Naive thymus-derived CD8-positive, alpha-beta T cell (primary cell): ENCODE measurements at places on chromosomes 12 and 14. TPM values are rescaled to one million over a fixed set of nuclear protein-coding genes. Genes with fewer than 3 reads are reported as not detected.
A peak's percentile ranks its signal among the peaks of the same experiment; 100 is the strongest.

DNA sequence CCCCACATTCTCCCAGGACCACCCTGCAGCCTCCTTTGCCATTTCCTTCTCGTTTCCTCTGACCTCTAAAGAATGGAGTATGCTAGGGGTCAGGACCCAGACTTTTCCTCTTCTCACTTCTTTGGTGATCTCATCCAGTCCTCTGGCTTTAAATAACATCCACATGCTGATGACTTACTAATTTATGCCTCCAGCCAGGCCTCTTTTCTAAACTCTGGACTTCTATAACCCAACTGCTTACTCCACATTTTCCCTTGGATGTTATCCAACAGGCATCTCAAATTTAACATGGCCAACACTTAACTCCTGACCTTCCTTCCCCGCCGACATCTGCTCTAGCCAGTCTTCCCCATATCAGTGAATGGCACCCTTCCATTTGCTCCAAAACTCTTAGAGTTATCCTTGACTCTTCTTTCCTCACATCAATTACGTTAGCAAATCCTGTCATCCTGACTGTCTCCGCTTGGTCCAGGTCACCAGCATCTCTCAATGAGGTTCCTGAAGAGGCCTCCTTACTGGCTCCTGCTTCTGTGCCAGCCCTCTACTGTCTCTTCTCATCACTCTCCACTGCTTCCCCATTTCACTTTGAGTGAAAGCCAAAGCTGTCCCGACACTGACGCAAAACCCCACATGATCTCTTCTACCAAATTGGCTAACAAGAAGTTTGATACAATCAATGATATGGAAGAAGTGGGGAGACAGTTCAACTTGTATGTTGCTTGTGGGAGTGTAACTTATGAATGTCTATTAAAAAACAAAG, 42.7 kb downstream of the TMBIM6 start:
- DNase-seq, result no peak
- H3K27ac ChIP-seq, result peak overlapping the region; percentile 11
- no peak overlapping the region for H3K4me3 ChIP-seq
- no peaks in the 10 kb centered on the region for H3K4me1 ChIP-seq
- peaks cover 3% of the 10 kb centered on the region for H3K27me3 ChIP-seq

Gene TSPAN19
- not detected for total RNA-seq

Gene RASSF9
- not detected for total RNA-seq

DNA sequence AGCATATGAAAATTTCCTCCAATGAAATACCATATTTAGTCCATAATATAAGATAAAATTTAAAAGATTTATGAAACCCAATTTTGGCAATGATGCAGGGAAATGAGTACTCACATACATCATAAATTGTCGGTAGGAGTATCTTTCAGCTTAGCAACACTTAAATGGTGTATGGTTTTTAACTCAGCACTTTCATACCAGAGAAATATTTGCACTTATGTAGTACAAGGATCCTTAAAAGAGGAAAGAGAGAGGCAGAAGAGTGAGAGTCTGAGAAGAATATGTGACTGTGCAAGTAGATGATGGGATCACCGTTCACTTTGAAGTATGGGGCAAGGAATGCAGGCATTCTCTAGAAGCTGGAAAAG, 379.3 kb upstream of the DCN start:
- peaks cover 1% of the 10 kb centered on the region for H3K27me3 ChIP-seq
- H3K4me3 ChIP-seq, result peak overlapping the region; percentile 71
- peaks cover 23% of the 10 kb centered on the region for H3K4me1 ChIP-seq
- DNase-seq, result no peak

Gene TTC6
- total RNA-seq, result not detected

Gene GPR162
- total RNA-seq, result not detected

GRCh38 chr14:65574611-65575010, 162.1 kb downstream of the FUT8 start:
- H3K27me3 ChIP-seq, result no peaks in the 10 kb centered on the region
- no peak overlapping the region for H3K27ac ChIP-seq
- H3K4me3 ChIP-seq, result no peak overlapping the region
- peaks cover 4% of the 10 kb centered on the region for H3K36me3 ChIP-seq
- peaks cover 46% of the 10 kb centered on the region for H3K4me1 ChIP-seq

Gene JPH4
- total RNA-seq, result not detected

Gene SOX5
- total RNA-seq, result not detected

Gene HOXC4
- total RNA-seq, result 0.63 TPM

Gene KERA
- not detected for total RNA-seq

DNA sequence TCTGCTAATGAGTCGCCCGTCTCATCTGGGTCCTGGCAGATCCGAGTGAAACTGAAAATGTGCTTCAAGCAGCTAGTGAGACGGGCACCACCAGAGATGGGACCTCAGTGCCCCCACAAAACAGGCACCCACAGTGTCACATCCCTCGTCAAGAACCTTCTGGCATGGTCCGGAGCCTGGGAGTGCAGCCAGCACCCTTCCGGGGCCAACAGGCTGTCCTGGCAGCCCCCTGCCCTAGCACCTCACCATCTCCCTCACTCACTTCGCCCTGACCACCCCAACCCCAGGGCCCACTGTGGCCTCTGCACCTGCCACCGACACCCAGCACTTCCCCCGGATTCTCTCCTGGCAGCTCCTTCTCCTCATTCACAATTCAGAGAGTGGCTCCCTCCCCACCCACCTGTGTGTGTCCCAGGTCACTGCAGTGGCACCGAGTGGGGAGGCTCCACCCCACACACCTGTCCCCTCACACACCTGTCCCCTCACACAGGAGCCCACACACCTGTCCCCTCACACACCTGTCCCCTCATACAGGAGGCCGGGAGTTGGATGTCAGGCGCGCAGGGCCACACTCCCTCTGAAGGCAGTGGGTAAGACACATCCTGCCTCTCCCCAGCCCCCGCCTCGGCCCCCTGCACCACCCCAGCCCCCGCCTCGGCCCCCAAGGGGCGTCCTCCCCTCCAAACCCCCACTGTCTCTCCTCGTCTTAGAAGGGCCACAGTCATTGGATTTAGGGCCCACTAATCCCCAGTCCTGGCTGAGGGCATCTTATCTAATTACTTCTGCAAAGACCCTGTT, 7.9 kb downstream of the GALNT9 start:
- no peak for DNase-seq
- no peak overlapping the region for H3K4me3 ChIP-seq
- no peaks in the 10 kb centered on the region for H3K36me3 ChIP-seq
- H3K4me1 ChIP-seq, result peaks cover 6% of the 10 kb centered on the region
- peaks cover 16% of the 10 kb centered on the region for H3K27me3 ChIP-seq
- H3K27ac ChIP-seq, result no peak overlapping the region

Gene SLC25A47
- not detected for total RNA-seq

DNA sequence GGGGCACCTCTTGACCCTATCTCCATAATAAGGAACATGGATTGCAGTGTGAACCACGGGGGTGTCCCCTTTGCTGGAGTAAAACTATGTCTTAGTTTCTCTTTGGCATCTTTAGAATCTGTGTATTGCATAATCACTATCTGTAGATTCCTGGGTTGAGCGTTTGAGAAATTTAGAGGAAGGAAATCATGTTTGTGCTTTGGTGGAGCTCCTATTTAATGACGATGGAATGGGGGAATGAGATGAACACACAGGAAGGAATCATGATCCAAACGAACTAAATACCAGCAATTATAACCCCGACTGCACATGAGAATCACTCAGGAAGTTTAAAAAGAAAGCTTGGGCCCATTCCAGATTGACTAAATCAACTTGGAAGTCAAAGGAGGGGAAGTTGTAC, 1.3 kb upstream of the MYG1 start:
- DNase-seq, result no peak
- peaks cover 44% of the 10 kb centered on the region for H3K36me3 ChIP-seq
- peaks cover 27% of the 10 kb centered on the region for H3K4me1 ChIP-seq
- H3K4me3 ChIP-seq, result peak overlapping the region; percentile 59
- no peaks in the 10 kb centered on the region for H3K27me3 ChIP-seq

DNA sequence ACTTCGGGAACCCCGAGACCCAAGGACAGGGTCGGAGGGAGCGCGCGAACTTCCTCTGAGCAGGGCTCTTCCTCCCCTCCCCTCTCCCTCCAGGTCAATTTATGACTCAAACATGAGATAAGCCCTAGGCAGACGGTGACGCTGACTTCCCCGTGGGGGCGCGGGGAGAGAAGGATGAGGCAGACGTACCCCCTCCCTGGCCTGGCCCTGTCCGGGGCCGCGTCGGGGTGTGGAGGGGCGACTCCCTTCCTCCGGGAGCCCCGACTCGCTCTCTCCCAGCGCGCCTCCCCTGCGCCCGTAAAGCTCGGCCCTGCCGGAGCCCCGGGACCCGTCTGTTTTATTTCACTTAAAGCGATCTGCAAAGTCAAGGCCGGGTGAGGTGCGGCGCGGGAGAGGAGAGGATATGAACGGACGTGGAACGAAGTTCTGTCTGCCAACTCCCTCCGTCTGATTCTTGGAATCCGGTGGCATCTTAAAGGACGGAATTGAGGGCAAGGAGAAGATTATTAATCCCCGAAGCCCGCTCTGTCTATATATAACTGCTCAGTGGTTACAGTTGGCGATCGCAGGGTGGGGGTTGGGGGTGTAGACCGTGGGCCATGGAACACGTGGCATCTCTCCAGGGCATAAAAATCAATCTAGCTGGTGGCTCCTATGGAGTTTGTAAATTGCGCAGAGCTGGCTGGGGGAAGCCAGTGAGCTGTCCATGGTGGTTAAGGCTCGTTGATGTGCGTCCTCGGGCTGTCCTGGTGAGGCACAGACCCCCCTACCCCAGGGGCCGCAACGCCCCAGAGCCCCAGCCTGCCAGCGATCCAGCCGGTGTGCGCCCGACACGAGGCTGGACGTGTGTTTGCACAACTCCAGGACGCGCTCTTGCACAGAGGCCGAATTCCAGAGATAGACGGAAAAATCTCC, 2.9 kb upstream of the PTHLH start:
- peaks cover 12% of the 10 kb centered on the region for H3K4me1 ChIP-seq
- no peak overlapping the region for H3K4me3 ChIP-seq
- H3K36me3 ChIP-seq, result no peaks in the 10 kb centered on the region
- peaks cover 70% of the 10 kb centered on the region for H3K27me3 ChIP-seq
- DNase-seq, result no peak

DNA sequence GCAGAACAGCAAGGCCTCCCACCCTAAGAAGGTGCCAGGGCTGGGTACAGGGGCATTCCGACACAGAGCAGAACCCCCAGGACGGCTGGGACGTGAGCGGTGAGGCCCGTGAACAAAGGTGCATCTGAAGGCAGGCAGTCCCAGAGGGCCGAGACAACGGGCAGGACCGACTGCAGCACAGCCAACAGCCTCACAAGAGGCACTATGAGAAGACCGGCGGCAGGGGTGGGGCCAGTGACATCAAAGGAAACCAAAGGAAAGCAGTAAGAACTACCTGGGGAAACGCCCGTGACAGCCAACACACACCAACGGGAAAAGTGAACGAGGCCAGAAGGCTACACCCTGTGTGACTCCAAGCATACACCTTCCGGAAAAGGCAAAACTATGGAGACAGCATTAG, 9.1 kb downstream of the BTBD6 start:
- H3K4me1 ChIP-seq, result peaks cover 5% of the 10 kb centered on the region
- H3K4me3 ChIP-seq, result no peak overlapping the region
- DNase-seq, result no peak
- H3K36me3 ChIP-seq, result peaks cover 31% of the 10 kb centered on the region

DNA sequence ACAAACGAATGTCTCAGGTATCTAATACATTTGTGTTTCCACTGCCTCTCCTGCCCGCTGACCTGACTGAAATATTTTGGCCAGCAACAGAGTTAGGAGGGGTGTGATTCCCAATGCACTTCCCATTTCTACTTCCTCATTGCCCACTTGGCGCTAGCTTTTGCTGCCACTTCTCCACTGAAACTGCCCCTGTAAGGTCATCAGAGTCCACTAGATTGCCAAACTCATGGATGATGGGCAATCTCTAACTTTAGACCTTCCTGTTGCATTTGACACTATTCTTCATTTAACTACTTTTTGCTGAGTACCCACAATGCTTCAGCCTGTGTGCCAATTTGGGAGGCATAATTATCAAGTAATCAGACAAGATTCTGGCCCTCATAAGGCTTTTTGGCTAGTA, 40.8 kb downstream of the GPR65 start:
- DNase-seq, result no peak
- H3K4me1 ChIP-seq, result no peaks in the 10 kb centered on the region
- H3K27ac ChIP-seq, result no peak overlapping the region
- H3K4me3 ChIP-seq, result no peak overlapping the region
- no peaks in the 10 kb centered on the region for H3K27me3 ChIP-seq
- no peaks in the 10 kb centered on the region for H3K36me3 ChIP-seq

Gene EPS8
- 1.2 TPM for total RNA-seq

GRCh38 chr12:132492522-132492921, 2.6 kb downstream of the FBRSL1 start:
- H3K27me3 ChIP-seq, result no peaks in the 10 kb centered on the region
- peaks cover 43% of the 10 kb centered on the region for H3K4me1 ChIP-seq
- peak overlapping the region; percentile 79 for H3K4me3 ChIP-seq
- H3K27ac ChIP-seq, result peak overlapping the region; percentile 58
- no peaks in the 10 kb centered on the region for H3K36me3 ChIP-seq

DNA sequence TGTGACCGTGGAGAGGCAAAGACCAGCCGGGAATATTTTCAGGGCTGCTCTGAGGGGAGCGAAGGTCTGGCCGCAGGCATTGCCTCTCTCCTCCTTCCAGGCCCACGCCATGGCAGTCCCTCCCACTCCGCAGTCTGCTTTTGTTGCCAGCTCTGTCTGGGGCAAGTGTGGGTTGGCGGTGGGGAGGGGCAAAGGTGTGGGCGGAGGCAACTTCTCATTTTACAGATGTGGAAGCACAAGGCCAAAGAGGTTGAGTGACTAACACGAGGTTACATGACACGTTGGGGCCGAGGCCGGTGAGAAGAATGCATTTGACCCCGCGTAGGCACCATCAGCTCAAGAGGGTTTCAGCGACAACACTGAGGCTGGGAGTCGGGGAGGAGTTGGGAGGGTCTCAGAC, 6.1 kb upstream of the FAIM2 start:
- DNase-seq, result no peak
- no peaks in the 10 kb centered on the region for H3K4me1 ChIP-seq
- H3K27me3 ChIP-seq, result peaks cover 13% of the 10 kb centered on the region
- no peak overlapping the region for H3K4me3 ChIP-seq

Gene TDG
- 38.5 TPM for total RNA-seq

DNA sequence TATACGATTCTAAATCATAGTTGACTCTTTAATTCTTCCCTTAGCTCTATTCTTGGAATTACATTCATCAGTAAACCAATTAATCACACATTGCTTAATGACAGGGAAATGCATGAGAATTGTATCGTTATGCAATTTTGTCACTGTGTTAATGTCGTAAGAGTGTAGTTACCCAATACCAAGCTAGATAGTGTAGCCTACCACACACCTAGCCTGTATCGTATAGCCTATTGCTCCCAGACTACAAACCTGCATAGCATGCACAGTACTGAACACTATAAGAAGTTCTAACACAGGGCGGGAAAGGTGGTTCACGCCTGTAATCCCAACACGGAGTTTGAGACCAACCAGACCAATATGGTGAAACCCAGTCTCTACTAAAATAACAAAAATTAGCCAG, 24.7 kb downstream of the HNRNPC start:
- peaks cover 78% of the 10 kb centered on the region for H3K36me3 ChIP-seq
- DNase-seq, result no peak
- no peak overlapping the region for H3K4me3 ChIP-seq
- H3K27me3 ChIP-seq, result no peaks in the 10 kb centered on the region
- H3K4me1 ChIP-seq, result peaks cover 69% of the 10 kb centered on the region

DNA sequence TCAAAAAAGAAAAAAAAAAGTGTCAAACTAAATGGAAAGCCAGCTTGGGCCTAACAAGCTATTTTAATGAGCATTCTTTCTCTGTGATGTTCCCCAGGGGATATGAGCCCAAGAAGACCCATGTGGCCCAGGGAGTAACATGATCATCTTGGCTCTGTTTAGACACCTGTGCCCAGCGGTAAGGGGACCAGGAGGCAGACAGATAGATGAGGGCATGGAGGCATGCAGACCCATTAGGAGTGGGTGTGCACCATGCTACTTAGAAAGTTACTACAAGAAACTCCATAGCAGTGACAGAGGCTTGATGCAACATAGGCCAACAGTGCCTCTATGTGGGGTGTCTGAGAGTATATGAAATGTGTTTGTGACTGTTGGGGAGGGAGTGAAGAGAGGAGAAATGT, 3.1 kb upstream of the CREBL2 start:
- DNase-seq, result no peak
- H3K4me1 ChIP-seq, result peaks cover 12% of the 10 kb centered on the region
- no peak overlapping the region for H3K27ac ChIP-seq
- no peaks in the 10 kb centered on the region for H3K27me3 ChIP-seq
